T47D (cell line): ENCODE measurements at places on chromosomes 13 and 19.
A peak's percentile ranks its signal among the peaks of the same experiment; 100 is the strongest.

DNA sequence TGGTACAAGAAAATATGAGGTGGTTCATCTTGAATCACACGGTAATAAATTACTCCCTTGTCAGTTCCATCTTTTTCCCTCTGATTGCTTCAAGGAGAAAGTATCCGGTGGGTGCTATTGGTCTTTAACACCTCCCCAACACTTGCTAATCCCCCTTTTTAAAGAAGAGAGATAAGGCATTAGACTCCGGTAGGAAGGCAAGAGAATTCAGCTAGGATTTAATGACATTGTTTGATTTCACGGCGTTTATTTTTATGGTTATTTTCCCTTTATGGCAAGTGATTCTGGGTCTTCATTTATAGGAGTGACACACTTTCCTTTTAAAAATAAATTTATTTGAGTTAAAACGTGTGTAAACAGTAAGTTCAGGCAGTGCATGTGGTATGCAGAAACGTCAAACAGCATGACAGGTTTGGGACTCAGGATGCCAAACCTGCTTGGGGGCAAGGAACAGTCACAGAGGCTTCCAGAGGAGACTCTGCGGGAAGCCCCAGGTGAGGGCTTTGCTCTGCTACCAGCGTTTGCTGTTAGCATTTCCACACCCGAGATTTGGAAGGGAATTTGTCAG is 36.5 kb downstream of the TSHZ3 start:
- no peak for DNase-seq

DNA sequence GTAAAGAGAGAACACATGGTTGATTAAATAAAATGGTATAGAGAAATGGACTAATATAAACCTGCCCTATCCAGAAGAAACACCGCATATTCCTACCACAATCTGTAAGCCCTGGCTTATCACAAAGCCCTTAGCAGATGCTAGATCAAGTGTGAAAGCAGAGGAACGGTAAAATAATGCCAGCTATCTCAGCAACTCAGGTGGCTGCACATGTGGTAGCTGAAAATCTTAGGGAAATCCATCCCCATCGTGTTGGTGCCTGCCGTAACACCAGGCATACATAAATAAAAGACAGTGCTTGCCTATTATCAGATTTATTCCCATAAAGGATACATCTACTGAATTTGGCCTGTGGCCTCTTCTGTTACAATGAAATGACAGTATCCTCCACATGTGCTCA is 304.1 kb upstream of the MAB21L1 start:
- no peak for DNase-seq

GRCh38 chr13:38898481-38898880 is 92.2 kb downstream of the STOML3 start:
- DNase-seq, result no peak

DNA sequence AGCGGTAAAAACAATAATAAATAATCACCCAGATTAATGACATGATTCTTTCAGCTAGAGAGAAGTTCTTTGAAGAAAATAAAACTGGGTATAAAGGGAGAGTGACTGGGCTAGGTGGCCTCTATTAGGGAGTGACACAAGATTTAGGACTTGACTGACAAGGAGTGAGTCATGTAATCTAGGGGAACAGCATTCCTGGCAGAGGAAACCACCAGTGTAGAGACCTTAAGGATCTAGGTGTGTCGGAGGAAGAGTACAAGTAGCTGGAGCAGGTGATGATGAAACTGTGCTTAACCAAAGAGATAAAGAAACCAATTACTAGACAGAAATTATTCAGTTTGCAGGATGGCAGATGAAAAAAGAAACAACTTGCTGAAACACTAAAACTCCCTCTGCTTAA is 248.0 kb downstream of the RFC3 start:
- no peak for DNase-seq

DNA sequence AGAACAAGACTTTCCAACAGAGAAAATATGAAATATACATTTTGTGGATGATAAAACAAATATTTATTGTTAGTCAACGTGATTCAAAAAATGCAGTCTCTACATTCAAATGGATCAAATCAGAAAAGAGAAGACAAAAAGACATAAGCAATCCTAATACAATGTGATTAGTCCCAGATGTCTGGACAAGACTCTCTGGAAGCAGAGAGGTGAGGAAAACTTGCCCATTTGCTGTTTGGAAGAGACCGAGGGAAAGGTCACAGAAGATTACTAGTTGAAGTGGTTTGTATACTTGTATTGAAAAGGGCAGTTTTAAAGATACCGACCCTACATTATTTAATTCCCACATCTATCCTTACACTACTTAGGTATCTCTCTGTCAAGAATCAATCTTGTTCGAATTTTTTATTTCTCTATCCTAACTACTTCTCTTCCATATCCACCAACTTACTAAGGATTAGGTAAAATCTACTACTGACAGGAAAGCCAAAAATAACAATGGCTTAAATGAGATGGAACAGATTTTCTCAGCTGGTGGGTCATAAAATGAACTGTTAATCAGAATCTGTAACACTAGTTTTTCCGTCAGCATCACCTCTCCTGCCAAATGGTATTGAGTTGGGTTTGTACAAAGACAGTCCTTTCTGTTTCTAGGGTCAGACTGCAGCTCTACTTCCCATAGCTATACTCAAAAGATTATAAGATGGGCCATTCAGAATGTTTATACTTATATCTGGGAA is 497.1 kb downstream of the DCT start:
- DNase-seq, result no peak

DNA sequence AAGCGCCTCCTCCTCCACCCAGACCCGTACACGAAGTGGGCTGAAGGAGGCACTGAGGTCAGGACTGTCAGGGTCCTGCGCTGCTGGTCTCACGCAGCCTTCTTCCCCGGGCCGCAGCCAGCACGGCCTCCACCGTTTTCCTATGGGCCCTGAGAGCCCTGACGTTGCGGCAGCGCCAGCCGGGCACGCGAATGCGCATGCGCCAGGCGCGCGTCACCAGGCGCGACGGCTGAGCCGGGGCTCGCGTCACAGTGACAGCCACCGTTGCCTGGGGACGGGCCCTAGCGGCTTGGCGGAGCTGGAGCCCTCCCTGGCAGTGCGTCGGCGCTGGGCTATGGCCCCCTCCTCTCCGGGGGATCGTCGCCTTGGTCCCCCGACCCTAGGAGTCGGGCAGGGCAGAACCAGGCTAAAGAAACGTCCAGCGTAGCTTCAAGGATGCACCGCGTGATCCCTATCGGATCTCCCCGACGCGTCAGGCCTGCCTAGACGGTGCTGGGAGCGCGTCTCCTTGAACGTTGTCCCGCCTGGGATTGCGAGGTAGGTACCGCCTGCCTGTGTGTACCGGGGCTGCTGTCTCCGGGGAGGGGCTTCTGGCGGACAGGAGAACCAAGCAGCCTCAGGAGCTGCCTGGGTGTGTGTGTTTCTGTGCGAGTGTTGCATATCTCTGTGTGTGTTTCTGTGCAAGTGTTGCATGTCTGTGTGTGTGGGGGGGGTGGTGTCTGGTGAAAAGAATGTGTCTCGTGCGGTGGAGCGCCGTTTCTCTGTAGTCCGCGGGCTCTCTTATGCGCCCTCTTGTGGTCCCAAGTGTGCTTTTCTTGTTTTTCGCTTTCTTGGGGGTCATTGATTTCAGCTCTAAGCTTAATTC is 43.2 kb downstream of the ZNF571 start:
- peak; percentile 20 for DNase-seq

- DNase-seq, result peak; percentile 22
Measured at GRCh38 chr19:2235381-2236063, 607 bp downstream of the PLEKHJ1 start.

DNA sequence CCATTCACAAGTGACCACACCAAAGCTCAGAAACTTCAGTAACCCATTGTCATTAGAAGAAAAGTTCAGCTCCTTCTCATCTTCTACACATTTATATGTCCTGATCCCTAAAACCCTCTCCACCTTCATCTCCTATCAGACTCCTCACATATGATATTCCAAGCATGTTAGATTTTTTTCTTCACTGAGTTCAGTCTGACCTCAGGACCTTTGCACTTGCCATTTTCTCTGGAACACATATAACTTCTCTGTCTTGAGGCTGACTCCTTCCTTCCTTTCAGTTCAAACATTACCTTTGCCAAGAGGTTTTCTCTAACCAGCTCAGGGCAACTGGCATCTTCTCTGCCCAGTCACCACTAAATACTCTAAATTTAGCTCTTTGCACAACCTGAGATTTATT is 54.1 kb downstream of the C13orf42 start:
- DNase-seq, result no peak

DNA sequence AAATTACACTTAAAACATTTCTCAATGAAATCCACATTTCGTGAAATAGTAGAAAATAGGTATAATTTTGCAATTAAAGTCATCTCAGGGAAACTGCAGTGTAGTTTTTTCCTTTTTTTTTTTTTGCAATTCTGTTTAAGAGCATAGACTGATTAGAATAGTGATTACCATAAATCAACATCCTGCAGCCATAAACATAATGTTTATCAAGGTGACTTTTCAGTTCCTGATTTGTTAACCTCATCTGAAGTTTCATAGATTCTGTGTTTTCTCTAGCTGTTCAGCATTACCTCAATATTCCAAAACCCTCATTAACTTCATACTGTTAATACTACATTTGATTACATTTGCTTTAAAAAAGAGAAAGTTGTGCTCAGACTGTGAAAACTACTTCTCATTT is 286.3 kb upstream of the DACH1 start:
- no peak for DNase-seq

DNA sequence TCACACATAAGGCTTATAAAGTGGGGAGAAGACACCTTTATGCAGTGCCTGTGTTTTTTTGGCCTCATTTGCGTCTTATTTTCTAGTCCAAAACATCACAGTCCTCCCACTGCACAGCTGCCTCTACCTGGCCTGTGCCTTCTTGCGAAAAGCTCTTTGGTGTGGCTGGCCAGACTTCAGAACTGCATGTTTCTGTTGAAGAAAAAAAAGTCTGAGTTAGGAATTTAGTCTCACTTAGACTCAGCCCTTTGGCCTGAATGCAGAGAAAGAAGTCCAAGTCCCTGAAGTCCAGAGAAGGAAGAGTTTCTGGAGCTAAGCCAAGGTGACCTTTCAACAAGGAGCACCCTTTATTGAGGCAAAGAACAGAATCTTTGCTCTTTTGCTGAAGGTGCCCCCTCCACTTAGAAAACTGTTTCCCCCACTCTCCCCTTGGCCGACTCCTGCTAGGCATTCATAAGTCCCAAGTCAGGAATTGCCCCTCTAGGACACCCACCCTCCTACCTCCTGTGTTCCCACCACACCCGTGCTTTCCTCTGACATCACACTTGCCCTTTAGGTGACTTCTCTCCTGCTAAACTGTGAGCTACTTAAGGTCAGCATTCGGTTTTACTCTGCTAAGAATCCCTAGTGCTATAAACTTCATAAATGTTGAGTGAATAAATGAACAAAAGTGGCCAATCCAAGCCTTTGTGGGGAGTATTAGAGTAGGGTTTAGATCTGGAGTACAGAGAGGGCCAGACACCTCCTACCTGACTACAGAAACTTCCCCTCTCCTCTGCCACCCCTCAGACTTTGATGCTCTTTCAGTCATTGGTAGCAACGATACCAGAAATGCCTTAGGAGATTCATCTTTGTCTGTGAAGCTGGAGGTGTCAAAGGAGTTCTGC is 226.8 kb downstream of the LACC1 start:
- no peak for DNase-seq

GRCh38 chr13:28550721-28551497 is 56.0 kb upstream of the FLT1 start:
- no peak for DNase-seq

- no peak for DNase-seq
Measured at GRCh38 chr13:35791184-35791851, 314.8 kb upstream of the MAB21L1 start.

DNA sequence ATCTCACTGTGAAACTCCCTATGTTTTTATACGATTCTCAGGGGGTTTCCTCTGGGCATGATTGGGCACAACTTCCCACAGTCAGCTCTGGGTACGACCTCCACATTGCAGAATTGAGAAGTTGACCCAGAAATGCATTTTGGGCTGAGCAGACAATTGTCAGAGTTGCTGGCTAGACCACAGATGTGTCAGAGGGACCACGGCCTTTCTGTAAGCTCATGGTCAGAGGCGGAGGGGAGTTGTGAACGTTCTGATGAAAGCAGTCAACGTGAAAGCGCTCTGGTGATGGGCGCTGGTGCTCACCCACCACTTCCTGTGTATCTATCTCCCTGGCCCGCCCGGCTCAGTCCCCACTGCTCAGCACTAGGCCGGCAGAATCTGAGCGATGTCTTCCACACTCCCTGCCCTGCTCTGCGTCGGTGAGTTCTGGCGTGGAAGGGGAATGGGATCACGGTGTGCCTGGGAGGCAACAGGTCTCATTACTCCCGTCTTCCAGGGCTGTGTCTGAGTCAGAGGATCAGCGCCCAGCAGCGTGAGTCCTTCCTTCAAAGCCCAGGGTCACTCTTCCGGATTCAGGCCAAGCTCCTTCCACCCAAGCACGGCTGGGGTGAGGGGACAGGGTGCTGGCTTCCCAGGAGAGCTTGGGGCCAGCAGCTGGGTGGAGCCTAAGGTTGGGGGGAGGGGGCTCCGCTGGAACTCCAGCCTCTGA is at the start of gene NCR1:
TSS of gene NCR1 (plus strand) at position 346 of the 709 bp plus-strand sequence. CDS start at position 386, 40 bp downstream.
- DNase-seq, result no peak

DNA sequence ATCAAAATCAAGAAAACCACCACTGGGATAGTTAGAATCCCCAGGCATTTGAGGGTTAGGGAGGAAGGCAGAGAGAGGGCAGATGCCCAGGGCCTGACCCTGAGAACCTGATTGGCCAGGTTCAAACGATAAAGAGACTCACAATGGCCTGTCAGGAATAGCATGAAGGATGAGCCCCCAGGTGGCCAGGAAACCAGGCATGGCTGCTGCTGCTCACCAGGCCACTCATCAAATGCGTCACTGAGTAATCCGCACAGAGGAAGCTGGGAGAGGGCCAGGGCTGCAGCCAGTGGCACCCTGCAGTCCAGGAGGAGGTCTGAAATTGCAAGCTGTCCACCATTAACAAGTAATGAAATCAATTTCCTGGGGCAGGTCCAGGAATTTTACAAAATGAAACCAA is 111.3 kb downstream of the KATNAL1 start:
- DNase-seq, result no peak

DNA sequence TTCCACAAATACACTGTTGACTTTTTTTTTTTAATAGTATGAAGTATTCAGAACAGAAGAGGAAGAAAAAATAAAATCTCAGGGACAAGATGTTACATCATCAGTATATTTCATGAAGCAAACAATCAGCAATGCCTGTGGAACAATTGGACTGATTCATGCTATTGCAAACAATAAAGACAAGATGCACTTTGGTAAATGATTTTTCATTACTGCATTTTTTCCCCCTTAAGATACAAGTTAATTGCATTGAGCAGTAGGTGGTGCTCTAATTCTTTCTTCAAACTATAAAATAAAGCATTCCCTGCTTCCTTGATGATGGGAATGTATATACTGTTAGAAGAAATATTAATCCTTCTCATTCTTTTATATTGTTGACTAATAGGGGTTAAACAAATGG is 17.1 kb downstream of the UCHL3 start:
- peak; percentile 34 for DNase-seq

DNA sequence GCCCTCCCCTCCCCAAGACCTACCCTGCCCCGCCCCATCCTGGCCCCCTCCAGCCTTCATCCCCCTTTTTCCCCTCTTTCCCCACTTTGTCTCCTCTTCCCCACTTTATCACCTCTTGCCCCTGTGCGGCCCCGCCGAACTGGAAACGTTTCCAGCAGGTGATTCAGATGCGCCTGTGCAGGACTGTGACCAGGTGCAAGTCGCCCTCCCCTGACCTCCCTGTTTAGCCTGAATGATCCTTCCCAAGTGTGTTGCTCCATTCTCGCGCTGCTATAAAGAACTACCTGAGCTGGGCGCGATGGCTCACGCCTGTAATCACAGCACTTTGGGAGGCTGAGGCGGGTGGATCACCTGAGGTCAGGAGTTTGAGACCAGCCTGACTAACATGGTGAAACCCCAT is 25.9 kb downstream of the ZNF791 start:
- DNase-seq, result no peak
